Tibial nerve (tissue), 4 donors: ENCODE measurements at places on chromosomes 12 and 14.

DNA sequence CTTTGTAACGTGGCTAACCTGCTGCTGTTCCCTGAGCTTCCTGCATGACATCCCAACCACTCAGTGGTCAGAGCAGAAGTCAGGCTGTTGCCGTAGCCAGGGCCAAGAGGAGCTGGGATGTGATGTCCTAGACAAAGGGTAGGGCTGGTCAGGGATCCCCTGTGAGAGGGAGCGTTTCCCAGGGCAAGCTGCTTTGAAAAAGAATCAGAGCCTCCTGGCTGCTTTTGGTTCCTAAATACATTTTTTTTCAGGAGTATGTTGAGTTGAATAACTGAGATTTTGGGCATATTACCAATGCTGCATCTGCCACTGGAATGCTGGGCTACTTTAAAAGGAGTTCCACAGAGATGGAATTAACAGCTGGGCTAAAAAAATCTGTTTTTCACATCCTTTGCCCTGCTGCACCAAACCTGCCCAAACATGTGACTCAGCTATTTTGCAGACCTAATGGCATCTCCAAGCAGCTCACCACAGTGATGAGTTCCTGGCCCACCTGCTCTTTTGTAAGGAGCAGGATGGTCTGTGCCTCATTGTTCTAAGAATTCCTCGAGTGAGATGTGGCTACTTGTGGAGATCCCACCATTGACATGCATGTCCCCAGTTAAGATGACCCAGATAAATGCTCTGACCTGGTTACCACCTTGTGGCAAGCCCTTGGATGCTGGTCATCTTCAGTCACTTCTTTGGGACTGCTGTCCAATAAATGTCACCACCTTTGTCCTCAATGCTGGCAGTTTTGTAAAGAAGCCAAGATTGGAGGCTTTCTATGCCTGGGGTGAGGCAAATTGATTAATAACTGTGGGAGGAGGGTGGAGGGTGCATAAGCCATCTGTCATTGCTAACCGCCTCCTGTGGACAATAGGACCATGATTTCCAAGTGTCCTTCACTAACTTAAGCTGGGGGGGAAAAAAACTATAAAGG, 24.1 kb downstream of the ANKRD13A start:
- no peak for DNase-seq
- no peak overlapping the region for H3K4me3 ChIP-seq
- H3K27me3 ChIP-seq = no peaks in the 10 kb centered on the region
- peaks cover 12% of the 10 kb centered on the region for H3K4me1 ChIP-seq

DNA sequence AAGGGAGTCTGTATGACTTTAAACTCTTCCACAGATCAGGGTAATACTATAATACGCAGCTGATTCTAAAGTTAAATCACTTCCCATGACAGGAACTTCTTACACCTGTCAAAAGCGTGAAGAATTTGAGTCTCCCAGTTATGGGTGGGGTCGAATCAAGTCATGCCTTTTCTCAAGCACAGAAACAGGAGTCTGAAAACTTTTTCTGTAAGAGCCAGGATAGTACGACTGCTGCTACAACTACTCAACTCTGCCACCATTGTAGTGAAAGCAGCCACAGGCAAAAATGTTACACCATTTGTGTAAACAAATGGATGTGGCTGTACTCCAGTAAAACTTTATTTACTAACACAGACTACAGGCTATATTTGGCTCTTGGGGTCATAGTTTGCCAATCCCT, 90.3 kb downstream of the DUSP6 start:
- no peaks in the 10 kb centered on the region for H3K27me3 ChIP-seq
- no peak overlapping the region for H3K27ac ChIP-seq
- H3K4me3 ChIP-seq = no peak overlapping the region
- H3K4me1 ChIP-seq = no peaks in the 10 kb centered on the region
- DNase-seq = no peak

GRCh38 chr12:94271351-94271750, 123.0 kb downstream of the PLXNC1 start:
- H3K27ac ChIP-seq = no peak overlapping the region
- no peaks in the 10 kb centered on the region for H3K4me1 ChIP-seq
- H3K36me3 ChIP-seq = no peaks in the 10 kb centered on the region

- no peaks in the 10 kb centered on the region for H3K27me3 ChIP-seq
- no peaks in the 10 kb centered on the region for H3K4me1 ChIP-seq
- H3K27ac ChIP-seq = no peak overlapping the region
- H3K4me3 ChIP-seq = no peak overlapping the region
- no peaks in the 10 kb centered on the region for H3K36me3 ChIP-seq
These were observed 58.1 kb upstream of the RMST start for GRCh38 chr12:97404543-97404942.

- peak overlapping the region; percentile 99 for H3K27ac ChIP-seq
- peak overlapping the region; percentile 69 for H3K4me3 ChIP-seq
- peak; percentile 37 for DNase-seq
- no peaks in the 10 kb centered on the region for H3K27me3 ChIP-seq
These were observed 428 bp downstream of the RNF41 start for GRCh38 chr12:56221232-56221756.

- no peaks in the 10 kb centered on the region for H3K27me3 ChIP-seq
- DNase-seq = no peak
- H3K27ac ChIP-seq = no peak overlapping the region
- H3K4me1 ChIP-seq = no peaks in the 10 kb centered on the region
These were observed 18.1 kb upstream of the KSR2 start for GRCh38 chr12:117986705-117987469.

DNA sequence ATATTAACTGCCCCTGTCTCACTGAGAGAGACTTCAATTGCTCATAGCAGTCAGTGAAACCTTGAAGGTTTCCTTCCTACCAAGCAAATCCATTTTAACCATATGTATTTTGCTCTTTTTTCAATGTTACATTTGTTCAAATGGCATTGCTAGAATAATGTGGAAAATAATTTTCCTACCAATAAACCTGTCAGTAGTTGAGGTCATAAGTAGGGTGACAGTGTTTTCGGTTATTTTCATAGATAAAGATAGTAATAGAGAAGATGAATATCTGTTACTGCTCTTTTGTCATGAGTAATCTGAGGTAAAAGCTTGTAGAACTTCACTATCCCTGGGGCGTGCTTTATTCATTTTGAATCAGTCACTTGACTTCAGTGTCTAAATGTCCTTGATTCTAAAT, 32.6 kb downstream of the EID3 start:
- no peak for DNase-seq
- H3K27ac ChIP-seq = no peak overlapping the region
- H3K27me3 ChIP-seq = no peaks in the 10 kb centered on the region

- DNase-seq = no peak
- no peaks in the 10 kb centered on the region for H3K27me3 ChIP-seq
These were observed 27.7 kb downstream of the CCDC85C start for GRCh38 chr14:99576304-99576703.

DNA sequence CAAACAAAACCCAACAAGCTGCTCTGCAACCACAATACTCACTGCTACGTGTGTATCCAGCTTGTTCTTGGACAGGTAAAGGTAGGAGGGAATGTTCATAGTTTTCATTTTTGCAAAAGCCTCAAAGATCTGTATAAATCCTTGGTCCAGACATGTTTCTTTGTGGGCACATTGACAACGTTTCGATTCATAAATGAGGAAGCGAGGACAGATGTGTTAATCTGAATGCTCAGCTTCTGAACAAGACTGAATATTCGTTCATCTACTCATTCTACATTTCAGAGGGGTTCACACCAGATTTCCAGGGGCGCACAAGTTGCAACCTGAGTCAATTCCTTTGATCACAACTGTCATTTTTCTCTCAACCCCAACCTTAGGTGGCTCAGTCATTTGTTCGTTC, 134.4 kb downstream of the LLPH start:
- no peaks in the 10 kb centered on the region for H3K36me3 ChIP-seq
- no peak overlapping the region for H3K4me3 ChIP-seq
- DNase-seq = no peak
- H3K27me3 ChIP-seq = no peaks in the 10 kb centered on the region

GRCh38 chr12:2403221-2403976, 350.6 kb downstream of the CACNA1C start:
- no peak overlapping the region for H3K4me3 ChIP-seq
- H3K36me3 ChIP-seq = no peaks in the 10 kb centered on the region
- DNase-seq = no peak
- H3K4me1 ChIP-seq = no peaks in the 10 kb centered on the region
- H3K27ac ChIP-seq = no peak overlapping the region

GRCh38 chr12:48680861-48681260, 1.2 kb downstream of the KANSL2 start:
- peak overlapping the region; percentile 99 for H3K4me3 ChIP-seq
- H3K36me3 ChIP-seq = no peaks in the 10 kb centered on the region
- no peak overlapping the region for H3K27ac ChIP-seq
- H3K4me1 ChIP-seq = peaks cover 55% of the 10 kb centered on the region
- H3K27me3 ChIP-seq = no peaks in the 10 kb centered on the region

DNA sequence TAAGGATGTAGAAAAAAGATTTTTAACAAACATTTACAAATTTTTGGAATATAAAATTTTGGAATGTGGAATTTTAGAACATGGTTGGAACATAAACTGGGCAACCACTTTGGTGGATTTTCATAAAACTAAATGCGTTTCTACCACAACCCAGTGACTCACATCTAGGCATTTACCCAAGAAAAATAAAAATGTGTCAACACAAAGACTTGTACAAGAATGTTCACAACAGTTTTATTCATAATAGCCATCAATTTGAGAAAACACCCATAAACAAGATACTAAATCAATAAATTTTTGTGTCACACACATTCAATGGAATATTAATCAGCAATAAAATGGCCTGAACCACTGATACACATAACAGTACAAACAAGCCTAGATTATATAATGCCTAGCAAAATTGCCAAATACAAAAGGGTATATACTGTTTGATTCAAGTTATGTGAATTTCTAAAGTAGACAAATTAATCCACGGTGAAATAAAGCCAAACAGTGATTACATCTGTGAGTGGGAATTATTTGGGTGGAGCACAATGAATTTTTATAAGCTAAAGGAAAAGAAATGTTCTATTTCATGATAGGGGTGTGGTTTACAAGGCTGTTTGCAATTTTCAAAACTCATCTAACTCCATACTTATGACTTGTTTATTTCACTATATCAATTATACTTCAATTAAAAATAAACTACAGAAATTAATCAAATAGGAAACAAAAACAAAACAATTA, 415.2 kb upstream of the OR4E1 start:
- no peaks in the 10 kb centered on the region for H3K4me1 ChIP-seq
- no peak for DNase-seq
- H3K36me3 ChIP-seq = no peaks in the 10 kb centered on the region
- peak overlapping the region; percentile 82 for H3K27ac ChIP-seq
- no peak overlapping the region for H3K4me3 ChIP-seq

- H3K27ac ChIP-seq = no peak overlapping the region
- no peak for DNase-seq
- H3K4me1 ChIP-seq = no peaks in the 10 kb centered on the region
- H3K36me3 ChIP-seq = no peaks in the 10 kb centered on the region
These were observed 84.8 kb downstream of the FBXL14 start for GRCh38 chr12:1509413-1510052.

- no peak overlapping the region for H3K4me3 ChIP-seq
- no peaks in the 10 kb centered on the region for H3K36me3 ChIP-seq
- no peaks in the 10 kb centered on the region for H3K4me1 ChIP-seq
- no peak for DNase-seq
- no peak overlapping the region for H3K27ac ChIP-seq
- no peaks in the 10 kb centered on the region for H3K27me3 ChIP-seq
These were observed 284.3 kb downstream of the FUT8 start for GRCh38 chr14:65696801-65697200.

GRCh38 chr14:65080960-65081747, 21.2 kb downstream of the MAX start:
- peaks cover 26% of the 10 kb centered on the region for H3K4me1 ChIP-seq
- H3K4me3 ChIP-seq = no peak overlapping the region
- H3K36me3 ChIP-seq = peaks cover 59% of the 10 kb centered on the region
- peak overlapping the region; percentile 67 for H3K27ac ChIP-seq
- no peak for DNase-seq

- no peaks in the 10 kb centered on the region for H3K4me1 ChIP-seq
- no peak for DNase-seq
- no peaks in the 10 kb centered on the region for H3K36me3 ChIP-seq
- H3K4me3 ChIP-seq = no peak overlapping the region
- no peak overlapping the region for H3K27ac ChIP-seq
- no peaks in the 10 kb centered on the region for H3K27me3 ChIP-seq
These were observed 29.2 kb downstream of the GLRX5 start for GRCh38 chr14:95564060-95564459.

DNA sequence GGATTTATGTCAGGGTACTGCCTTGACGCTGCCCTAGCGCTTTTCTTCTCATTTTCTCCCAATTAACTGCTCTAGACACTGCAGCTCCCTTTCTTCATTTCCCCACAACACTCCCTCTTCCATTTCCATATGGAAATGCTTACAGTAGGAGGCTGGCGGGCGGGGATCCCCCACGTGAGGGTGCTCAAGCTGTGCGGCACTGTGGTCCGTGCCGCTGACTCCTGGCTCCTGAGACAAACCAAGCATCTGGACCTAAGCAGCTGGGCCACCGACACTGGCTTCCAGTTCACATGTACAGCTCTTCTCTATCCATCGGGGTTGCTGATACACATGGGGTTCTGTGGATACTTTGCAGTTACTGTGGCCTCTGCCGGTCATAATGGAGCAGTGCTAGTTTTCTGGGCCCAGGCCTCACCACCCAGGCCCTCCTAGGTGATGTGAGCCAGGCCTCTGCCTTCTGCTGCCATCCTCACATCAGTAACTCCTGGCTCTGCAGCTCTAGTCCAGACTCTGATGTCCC, 20.2 kb downstream of the TCHP start:
- no peak for DNase-seq
- H3K4me3 ChIP-seq = no peak overlapping the region
- H3K36me3 ChIP-seq = peaks cover 4% of the 10 kb centered on the region
- peaks cover 3% of the 10 kb centered on the region for H3K4me1 ChIP-seq
- no peaks in the 10 kb centered on the region for H3K27me3 ChIP-seq

- no peaks in the 10 kb centered on the region for H3K27me3 ChIP-seq
- no peak overlapping the region for H3K27ac ChIP-seq
- H3K4me3 ChIP-seq = no peak overlapping the region
- H3K36me3 ChIP-seq = no peaks in the 10 kb centered on the region
- no peak for DNase-seq
These were observed 380.4 kb upstream of the MIS18BP1 start for GRCh38 chr14:45633220-45633984.

DNA sequence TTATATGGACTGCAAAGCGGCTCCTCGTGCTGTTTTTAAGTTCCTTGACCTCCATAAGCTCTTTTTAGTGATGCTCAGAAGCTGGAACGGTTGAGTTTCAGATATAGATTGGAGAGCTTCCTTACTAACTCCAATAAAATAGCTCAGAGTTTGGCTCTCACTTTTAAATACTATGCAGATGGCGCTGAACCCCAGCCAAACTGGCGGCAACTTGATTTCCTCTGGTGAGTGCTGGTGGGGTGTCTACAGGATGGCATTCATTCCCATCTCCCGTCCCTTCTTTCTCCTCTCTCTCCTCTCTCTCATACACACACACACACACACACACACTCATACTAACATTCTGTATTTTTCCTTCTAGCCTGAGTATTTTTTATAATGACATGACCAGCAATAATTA, 346.3 kb downstream of the ETNK1 start:
- H3K36me3 ChIP-seq = no peaks in the 10 kb centered on the region
- H3K27me3 ChIP-seq = no peaks in the 10 kb centered on the region
- no peak overlapping the region for H3K27ac ChIP-seq
- no peak overlapping the region for H3K4me3 ChIP-seq
- no peak for DNase-seq
